ENCODE measurements at places on chromosomes 3 and 15. TPM values are rescaled to one million over a fixed set of nuclear protein-coding genes. Genes with fewer than 3 reads are reported as not detected.

Gene IL5RA
- not detected for total RNA-seq

Gene GABRA5
- total RNA-seq = not detected

Gene GRK7
- not detected for total RNA-seq

DNA sequence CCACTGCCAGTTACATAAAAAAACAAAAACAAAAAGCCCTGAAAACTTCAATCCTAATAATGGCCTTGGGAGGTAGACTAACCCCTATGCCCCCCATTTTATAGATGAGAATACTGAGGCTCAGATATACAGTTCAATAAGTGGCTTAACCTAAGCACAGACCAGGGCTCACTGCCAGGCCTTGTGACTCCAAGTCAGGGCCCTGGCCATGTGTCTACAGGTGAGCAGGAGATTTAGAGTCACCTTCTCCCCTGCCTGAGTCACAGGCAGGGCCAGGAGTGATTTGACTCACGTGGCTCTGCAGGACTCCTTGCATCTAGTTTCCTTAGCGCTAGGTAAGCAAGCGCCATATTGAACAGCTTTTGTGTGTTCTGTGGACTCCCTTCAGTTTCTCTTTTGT is 98.6 kb upstream of the ETV5 start:
- H3K4me1 ChIP-seq = peaks cover 12% of the 10 kb centered on the region
- H3K4me3 ChIP-seq = no peak overlapping the region
- DNase-seq = no peak
- no peaks in the 10 kb centered on the region for H3K27me3 ChIP-seq
- H3K36me3 ChIP-seq = no peaks in the 10 kb centered on the region

DNA sequence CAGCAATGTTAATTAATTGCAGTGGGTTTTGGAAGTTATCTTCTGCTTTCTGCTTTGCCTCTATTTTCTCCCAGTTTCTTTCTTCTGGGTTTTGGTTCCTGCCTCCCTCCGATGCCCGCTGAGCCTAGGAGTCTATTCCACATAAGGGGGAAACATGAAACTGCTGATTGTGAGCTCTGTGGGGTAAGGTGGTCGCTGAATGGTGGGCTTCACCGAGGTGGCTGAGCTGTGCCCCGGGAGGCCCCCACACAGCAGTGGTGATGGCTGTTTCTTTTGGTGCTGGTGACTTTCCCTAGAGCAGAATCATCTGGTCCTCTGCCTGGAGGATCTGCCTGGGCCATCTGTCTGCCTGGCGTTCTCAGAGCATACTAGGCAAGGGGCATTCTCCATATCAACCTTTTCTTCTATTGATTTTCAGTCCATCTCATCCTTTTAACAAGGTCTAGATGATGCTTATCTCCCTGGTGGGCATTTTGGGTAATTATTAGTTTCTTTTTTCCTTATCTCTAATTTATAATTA is 68.8 kb upstream of the ATP2B2 start:
- H3K4me3 ChIP-seq = no peak overlapping the region
- H3K27ac ChIP-seq = no peak overlapping the region
- H3K4me1 ChIP-seq = no peaks in the 10 kb centered on the region
- no peaks in the 10 kb centered on the region for H3K36me3 ChIP-seq

Data from osteoblast (primary cell).